ENCODE measurements at places on chromosomes 7 and 10. TPM values are rescaled to one million over a fixed set of nuclear protein-coding genes. Genes with fewer than 3 reads are reported as not detected.

DNA sequence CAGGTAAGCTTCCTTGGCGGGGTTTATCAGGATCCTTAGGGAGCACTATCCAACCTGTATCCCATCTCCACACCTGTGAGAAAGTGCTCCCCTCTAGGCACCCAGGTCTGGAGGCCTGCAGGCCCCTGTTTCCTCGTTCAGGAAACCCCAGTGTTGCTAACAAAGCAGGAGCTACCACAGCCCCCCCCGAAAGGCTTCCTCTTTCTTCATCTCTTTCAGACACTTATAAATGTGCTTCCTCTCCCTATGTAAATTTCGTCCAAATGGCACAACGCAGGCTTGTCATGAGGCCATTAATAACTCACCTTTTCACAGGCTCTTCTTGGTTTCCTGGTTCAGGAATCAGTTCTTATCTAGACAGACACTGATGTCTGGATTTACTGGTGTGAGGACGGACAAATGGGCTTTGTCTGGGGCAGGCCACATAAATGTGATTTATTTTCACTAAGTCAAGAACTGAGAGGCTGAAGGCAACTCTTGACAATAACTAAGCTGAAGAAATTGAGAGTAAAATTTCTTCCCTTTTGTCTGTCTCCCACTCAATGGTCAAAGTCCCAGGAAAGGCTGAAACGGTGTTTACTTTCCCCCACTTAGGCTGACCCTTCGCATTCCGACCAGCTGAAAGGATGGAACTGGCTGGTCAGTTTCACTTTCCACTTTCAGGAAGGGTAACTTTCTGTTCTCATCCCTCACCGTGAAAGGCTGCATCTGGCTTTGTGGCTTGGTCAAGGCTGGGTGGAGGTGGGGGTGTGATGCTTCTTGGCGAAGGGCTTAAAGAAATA, 46.8 kb downstream of the PIK3AP1 start:
- no peaks in the 10 kb centered on the region for H3K36me3 ChIP-seq
- H3K27ac ChIP-seq = no peak overlapping the region
- H3K27me3 ChIP-seq = no peaks in the 10 kb centered on the region
- no peaks in the 10 kb centered on the region for H3K4me1 ChIP-seq

- no peak overlapping the region for H3K27ac ChIP-seq
- H3K4me3 ChIP-seq = no peak overlapping the region
- DNase-seq = no peak
- H3K36me3 ChIP-seq = no peaks in the 10 kb centered on the region
- H3K4me1 ChIP-seq = peaks cover 3% of the 10 kb centered on the region
- no peaks in the 10 kb centered on the region for H3K27me3 ChIP-seq
Observed at GRCh38 chr7:139131601-139132041, 22.1 kb upstream of the ZC3HAV1 start.

GRCh38 chr10:106043863-106044262, 1120.6 kb downstream of the SORCS1 start:
- no peaks in the 10 kb centered on the region for H3K36me3 ChIP-seq
- H3K27ac ChIP-seq = no peak overlapping the region
- H3K4me1 ChIP-seq = no peaks in the 10 kb centered on the region

The CALCR gene
- total RNA-seq = 3.0 TPM

- H3K27me3 ChIP-seq = no peaks in the 10 kb centered on the region
- no peaks in the 10 kb centered on the region for H3K4me1 ChIP-seq
- H3K4me3 ChIP-seq = no peak overlapping the region
- DNase-seq = no peak
- no peak overlapping the region for H3K27ac ChIP-seq
- H3K36me3 ChIP-seq = no peaks in the 10 kb centered on the region
Observed at GRCh38 chr7:134343796-134344195, 27.1 kb upstream of the SLC35B4 start.

GRCh38 chr10:78331391-78331922, 297.8 kb downstream of the RPS24 start:
- H3K27me3 ChIP-seq = no peaks in the 10 kb centered on the region
- no peak overlapping the region for H3K4me3 ChIP-seq
- H3K4me1 ChIP-seq = no peaks in the 10 kb centered on the region

DNA sequence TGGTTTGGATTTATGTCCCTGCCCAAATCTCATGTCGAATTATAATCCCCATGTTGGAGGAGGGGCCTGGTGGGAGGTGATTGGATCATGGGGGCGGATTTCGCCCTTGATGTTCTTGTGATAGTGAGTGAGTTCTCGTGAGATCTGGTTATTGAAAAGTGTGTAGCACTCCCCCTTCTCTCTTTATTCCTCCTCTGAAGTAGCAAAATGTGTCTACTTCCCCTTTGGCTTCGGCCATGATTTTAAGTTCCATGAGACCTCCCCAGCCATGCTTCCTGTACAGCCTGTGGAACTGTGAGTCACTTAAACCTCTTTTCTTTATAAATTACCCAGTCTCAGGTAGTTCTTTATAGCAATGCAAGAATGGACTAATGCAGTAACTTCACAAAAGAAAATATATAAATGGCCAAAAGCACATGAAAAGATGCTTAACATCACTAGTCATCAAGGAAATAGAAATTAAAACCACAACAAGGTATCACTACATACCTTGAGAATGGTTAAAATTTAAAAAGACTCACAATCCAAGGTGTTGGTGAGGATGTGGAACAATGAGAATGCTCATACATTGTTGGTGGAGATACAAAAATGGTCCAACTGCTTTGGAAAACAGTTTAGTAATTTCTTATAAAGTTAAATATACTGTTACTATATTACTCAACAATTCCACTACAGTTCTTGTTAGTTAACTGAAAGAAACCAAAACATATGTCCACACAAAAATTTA, 218.7 kb downstream of the SNX10 start:
- 0 out of 2 replicates have a peak, but pooled peaks cover 2% of the 10 kb centered on the region for H3K4me1 ChIP-seq
- H3K27me3 ChIP-seq = no peaks in the 10 kb centered on the region
- no peak for DNase-seq
- no peaks in the 10 kb centered on the region for H3K36me3 ChIP-seq
- H3K4me3 ChIP-seq = no peak overlapping the region
